HFFc6 (cell line): ENCODE measurements at places on chromosomes 2 and 18. TPM values are rescaled to one million over a fixed set of nuclear protein-coding genes. Genes with fewer than 3 reads are reported as not detected.

- peaks cover 40% of the 10 kb centered on the region for H3K27me3 ChIP-seq
- no peaks in the 10 kb centered on the region for H3K4me1 ChIP-seq
- H3K27ac ChIP-seq, result no peak overlapping the region
- no peak for DNase-seq
These were observed 9.7 kb upstream of the PNPT1 start for GRCh38 chr2:55703350-55703749.

DNA sequence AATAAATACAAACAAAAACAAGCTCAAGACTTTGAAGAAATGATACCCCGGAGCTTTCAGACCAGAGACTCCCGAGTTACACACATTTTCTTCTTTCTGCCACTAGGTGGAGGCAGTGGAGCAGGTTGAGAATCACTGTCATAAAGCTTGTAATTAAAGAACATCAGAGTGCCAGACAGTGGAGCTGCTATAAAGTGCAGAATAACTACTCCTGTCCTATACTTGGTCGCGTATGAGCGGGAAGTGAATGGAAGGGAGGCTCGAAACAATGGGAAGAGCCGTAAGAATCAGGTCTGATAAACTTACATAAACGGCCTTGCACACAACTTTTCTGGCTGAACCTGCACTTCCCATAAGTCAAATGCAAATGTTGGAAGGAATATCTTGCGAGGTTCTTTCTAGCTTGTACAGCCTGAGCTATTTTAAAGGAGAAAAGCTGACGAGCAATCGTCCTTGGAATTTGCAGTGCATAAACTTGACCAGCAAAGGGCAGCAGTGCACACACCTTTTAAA lies 189.0 kb downstream of the RPIA start:
- no peaks in the 10 kb centered on the region for H3K36me3 ChIP-seq
- DNase-seq, result peak; percentile 52
- H3K27ac ChIP-seq, result no peak overlapping the region
- H3K4me1 ChIP-seq, result no peaks in the 10 kb centered on the region
- H3K27me3 ChIP-seq, result no peaks in the 10 kb centered on the region; the same call in none of the 2 replicates
- no peak overlapping the region for H3K4me3 ChIP-seq

- peaks cover 19% of the 10 kb centered on the region for H3K27me3 ChIP-seq
- DNase-seq, result no peak
- H3K36me3 ChIP-seq, result no peaks in the 10 kb centered on the region
- no peak overlapping the region for H3K27ac ChIP-seq
- no peaks in the 10 kb centered on the region for H3K4me1 ChIP-seq
These were observed 164.1 kb upstream of the GATA6 start for GRCh38 chr18:22005191-22005841.

DNA sequence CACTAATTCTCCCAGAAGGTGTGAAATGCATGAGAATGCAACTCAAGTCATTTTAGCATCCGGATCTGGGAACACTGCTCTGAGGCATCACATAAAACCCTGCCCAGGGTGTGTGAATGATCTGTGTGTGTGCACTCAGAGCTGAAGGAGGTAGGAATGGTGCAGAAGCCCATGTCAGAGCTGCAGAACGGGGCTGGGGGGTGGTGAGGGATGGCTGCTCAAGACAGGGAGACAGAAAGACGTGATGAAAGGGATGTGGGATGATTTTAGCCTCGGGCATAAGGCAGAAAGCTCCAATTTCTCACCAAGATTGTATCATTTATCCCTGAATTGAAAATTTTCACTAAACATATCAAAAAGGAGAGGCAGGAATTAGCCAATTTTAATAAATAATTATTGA lies 369.1 kb downstream of the EIPR1 start:
- H3K36me3 ChIP-seq, result peaks cover 4% of the 10 kb centered on the region; the same call in 1 of the 2 replicates
- no peak for DNase-seq
- no peak overlapping the region for H3K27ac ChIP-seq
- H3K4me1 ChIP-seq, result no peaks in the 10 kb centered on the region

DNA sequence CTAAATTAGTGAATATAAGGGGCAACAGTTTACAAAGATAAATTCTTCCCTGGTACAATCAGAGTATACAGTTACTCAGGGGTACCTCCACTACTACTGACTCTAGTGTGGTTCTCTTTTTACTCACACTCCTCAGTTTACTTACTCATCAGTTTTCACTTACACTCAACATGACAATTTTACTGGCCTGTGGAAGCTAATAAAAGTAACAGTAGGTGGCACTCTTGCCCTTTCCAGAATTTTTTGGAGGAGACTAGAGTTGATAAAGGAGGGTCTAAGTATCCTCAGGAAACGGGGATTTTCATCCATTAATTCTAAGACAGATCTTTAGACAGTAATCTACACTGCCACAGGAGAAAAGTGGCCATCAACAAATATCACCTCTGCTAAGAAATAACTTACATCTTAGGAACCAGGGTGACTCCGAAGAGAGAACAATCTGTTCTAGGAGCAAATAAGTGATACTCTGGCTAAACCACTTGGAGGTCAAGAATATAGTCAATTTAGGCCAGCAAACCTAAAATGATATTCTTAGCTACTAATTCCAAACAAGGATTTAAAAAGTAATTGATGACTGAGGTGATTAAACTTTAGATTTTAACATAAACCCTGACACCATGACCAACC lies 61.3 kb downstream of the ATL2 start:
- no peaks in the 10 kb centered on the region for H3K4me1 ChIP-seq
- no peak overlapping the region for H3K27ac ChIP-seq
- no peak overlapping the region for H3K4me3 ChIP-seq
- H3K36me3 ChIP-seq, result peaks cover 18% of the 10 kb centered on the region; the same call in 1 of the 2 replicates
- peak; percentile 53 for DNase-seq

The NTSR2 gene
- not detected in 3 replicates for total RNA-seq

The CDH20 gene
- total RNA-seq, result not detected in 3 replicates

- no peaks in the 10 kb centered on the region; the same call in 1 of the 2 replicates for H3K27me3 ChIP-seq
- H3K4me3 ChIP-seq, result no peak overlapping the region
- H3K4me1 ChIP-seq, result peaks cover 28% of the 10 kb centered on the region; the same call in 1 of the 2 replicates
- H3K36me3 ChIP-seq, result no peaks in the 10 kb centered on the region
These were observed 65.2 kb downstream of the PLCL1 start for GRCh38 chr2:197869501-197870111.
